Inflammatory macrophage treated with lipopolysaccharide for 4 hours (primary cell): ENCODE measurements at places on chromosomes 5 and 9.
A peak's percentile ranks its signal among the peaks of the same experiment; 100 is the strongest.

GRCh38 chr9:106993603-106994002 lies 130.6 kb downstream of the ZNF462 start:
- no peak for DNase-seq

DNA sequence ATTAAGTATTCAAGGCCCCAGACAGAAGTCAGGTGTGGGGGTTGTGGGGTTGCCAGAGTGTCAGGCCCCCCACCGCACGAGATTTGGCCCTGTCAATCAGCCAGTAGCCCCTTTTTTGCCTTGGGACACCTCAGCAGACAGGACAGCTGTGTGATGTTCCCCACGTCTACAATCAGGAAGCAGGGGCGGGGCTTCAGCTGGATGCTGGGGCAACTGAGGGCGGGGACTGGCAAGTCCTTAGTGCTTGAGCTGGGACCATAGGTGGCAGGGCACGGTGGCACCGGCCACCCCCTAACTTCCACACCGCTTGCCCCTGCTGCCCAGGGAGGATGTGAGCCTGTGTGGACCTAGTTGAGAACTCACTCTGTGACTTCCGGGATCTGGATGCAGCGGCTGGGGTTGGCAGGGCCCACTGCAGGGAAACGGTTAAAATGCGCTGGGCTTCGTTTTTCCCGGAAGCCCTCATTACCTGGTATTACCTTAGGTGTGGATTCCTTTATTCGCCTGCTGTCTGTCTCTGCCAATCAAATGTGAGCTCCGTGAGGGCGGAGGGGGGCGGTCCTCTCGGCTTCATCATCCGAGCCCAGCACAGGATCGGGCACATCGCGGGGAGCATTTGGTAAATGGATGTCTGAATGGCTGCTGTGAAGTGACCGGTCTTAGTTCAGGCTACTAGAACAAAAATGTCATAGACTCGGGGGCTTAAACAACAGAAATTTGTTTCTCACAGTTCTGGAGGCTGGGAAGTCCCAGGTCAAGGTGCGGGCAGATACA lies 7.5 kb upstream of the GTF3C5 start:
- peak; percentile 55 for DNase-seq

GRCh38 chr9:91815896-91816295 lies 134.1 kb downstream of the ROR2 start:
- DNase-seq, result no peak

GRCh38 chr9:86994231-86994630 lies 46.9 kb upstream of the GAS1 start:
- DNase-seq, result no peak

DNA sequence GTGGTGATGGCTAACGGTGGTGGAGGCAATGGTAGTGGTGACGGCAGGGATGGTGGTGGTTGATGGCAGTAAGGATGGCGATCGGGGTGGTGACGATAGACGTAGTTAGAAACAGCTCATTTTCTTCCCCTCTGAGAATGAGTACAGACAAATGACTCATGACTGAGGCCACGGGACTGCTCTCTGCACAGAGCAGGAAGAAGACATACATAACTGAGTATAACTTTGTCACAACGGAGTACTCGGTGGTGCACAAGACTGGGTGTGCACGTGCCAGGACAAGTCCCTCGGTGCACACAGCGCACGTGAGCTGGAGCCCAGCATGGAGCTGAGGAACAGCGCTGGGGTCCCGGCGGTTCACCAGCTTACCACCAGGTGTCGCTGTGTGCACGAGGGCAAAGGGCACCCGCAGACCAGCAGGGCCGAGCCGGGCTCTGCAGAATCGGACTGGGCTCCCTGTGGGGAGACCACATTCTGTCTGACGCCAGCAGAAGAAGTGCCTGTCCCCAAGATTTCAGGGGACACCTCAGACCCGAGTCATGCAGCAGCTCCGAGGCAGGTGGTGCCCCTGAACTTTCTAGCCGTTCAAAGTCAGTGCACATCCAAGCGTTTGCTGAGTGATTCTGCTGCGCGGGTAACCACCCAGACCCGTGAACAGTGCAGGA lies 188.6 kb downstream of the FSTL4 start:
- DNase-seq, result peak; percentile 42

- DNase-seq, result no peak
Observed at GRCh38 chr9:83646500-83647239, 23.7 kb downstream of the IDNK start.

GRCh38 chr5:148897842-148898241 lies 71.4 kb downstream of the ADRB2 start:
- DNase-seq, result no peak

GRCh38 chr5:151953833-151954232 lies 29.2 kb upstream of the GLRA1 start:
- DNase-seq, result no peak

DNA sequence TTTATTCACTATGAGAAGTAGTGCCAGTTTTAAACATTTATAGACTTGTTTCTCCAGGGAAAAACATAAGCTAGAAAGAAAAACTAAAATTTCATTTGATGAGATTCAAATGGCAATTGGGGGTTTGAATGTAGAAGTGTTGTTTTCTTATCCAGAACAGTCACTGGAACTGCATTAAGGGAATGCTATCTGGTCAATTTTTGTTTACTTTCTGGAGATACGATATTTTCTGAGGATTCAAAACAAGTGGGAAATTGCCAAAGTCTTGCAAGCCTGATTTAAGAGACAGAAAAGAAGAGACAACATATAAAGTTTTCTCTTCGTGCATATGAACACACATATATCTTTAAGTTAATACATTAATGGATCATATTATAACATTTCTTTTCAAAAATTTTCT lies 118.4 kb downstream of the NXNL2 start:
- DNase-seq, result no peak

GRCh38 chr9:93677048-93677571 lies 100.7 kb downstream of the PHF2 start:
- no peak for DNase-seq

DNA sequence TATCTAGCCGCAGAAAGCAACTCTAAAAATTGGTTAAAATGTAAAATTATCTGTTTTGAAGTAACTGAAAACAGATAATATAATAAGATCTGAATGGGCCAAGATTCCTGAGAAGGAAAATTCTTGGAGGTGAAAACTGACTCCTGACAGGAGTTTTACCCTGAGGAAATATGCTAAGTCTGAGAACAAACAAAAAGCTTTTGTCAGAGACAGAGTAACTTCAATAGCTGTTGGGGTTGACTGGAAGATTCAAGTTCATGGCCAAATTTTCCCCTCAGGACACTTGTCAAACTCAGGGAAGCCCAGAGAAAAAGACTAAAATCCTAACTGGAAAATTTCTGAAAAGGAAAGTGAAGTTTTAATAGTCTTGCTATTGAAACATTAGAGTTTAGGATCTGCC lies 5.7 kb downstream of the PCDHB4 start:
- DNase-seq, result no peak

DNA sequence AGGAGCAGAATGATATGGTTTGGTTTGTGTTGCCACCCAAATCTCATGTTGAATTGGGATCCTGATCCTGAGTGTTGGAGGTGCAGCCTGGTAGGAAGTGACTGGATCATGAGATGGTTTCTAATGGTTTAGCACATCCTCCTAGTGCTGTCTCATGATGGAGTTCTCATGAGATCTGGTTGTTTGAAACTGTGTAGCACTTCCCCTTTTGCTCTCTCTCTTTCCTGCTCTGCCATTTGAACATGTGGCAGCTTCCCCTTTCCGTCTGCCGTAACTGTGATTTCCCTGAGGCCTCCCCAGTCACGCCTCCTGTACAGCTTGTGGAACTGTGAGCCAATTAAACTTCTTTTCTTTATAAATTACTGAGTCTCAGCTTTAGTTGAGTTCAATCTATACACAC lies 756.8 kb upstream of the CDH6 start:
- peak; percentile 58 for DNase-seq

- no peak for DNase-seq
Observed at GRCh38 chr9:97039514-97039860, 545 bp upstream of the CTSV start.

DNA sequence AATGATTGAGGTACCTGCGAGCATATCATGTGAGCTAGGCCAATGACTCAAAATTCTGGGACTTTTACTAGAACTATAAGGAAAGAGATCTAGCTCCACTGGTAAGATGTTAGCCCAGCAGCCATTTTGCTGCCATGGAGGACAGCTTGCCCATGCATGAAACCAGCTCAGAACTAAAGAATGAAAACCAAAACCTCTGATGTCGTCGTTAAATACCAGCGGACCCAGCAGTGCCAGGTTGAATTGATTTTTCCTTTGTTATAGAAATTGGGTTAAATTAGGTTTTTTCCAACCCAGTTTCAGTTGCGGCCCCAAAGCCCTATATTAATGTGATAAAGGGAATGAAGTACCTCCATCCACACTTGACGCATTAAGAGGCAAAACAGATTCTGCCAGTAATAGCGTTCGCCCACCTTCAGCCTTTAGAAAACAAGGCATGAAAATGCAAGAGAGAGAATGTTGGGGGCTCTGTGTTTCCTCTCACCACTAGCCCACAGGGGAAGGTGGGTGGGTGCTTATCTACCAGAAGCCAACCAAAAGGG lies 5.5 kb upstream of the ITK start:
- no peak for DNase-seq

GRCh38 chr5:122849771-122850170 lies 4.4 kb downstream of the SNX24 start:
- DNase-seq, result peak; percentile 66

- no peak for DNase-seq
Observed at GRCh38 chr9:86281593-86282076, 703 bp downstream of the ISCA1 start.

DNA sequence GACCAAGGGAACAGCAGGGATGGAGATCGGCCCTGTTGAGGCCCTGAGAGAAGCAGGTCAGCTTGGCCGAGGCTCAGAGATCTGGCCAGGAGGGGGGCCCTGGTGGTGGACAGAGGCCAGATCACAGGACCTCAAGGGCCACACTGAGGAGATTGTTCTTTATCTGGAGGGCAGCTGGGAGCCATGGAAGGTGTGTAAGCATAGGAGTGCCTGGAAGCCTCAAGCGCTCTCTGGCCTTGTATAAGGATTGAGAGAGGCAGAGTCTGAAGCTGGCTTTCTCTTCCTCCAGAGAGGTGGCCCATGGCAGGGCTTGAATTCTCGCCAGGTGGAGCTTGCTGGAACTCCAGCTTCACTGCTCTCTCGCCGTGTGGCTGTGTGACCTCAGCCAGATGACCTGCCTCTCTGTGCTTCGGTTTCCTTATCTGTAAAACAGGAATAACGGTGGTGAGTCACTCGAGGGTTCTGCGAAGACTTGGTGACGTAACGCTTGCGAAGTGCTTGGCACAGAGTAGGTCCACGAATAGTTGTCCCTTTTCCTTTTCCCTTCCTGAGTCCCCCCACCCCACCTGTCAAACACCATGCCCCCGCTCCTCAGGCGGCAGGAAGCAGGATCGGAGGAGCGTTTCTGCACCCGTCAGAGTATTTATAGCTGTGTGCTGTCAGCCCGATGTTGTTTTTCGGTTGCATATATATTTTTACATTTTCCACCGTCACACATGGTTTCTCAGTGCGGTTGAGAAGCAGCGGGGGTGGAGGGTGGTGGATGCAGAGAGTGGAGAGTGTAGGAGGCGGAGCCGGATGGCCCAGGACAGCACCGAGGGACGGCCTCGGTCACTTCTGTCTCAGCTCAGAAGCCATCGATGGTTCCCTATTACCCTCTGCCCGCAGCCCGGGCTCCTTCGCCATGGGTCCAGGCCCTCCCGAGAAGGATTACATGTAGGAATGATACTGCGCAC lies 17.0 kb upstream of the CRB2 start:
- DNase-seq, result peak; percentile 94

- no peak for DNase-seq
Observed at GRCh38 chr9:16213781-16214515, 656.5 kb downstream of the BNC2 start.

DNA sequence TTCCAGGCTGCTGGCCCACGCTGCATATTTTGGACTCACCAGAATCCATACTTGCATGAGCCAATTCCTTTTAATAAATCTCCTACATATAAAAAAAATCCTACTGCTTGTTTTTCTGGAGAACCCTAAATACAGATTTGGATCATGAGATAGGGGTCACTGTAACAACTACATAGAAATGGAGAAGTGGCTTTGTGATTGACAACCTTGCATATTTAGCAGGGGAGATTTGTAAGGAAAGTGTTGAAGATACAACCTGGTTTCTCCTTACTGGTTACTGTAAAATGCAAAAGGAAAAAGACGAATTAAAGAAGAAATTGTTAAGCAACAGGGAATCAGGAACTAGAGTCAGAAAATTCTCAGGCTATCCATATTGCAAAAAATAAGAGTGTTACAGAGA lies 74.8 kb downstream of the HABP4 start:
- no peak for DNase-seq

- no peak for DNase-seq
Observed at GRCh38 chr9:24041160-24041690, 215.2 kb upstream of the ELAVL2 start.

DNA sequence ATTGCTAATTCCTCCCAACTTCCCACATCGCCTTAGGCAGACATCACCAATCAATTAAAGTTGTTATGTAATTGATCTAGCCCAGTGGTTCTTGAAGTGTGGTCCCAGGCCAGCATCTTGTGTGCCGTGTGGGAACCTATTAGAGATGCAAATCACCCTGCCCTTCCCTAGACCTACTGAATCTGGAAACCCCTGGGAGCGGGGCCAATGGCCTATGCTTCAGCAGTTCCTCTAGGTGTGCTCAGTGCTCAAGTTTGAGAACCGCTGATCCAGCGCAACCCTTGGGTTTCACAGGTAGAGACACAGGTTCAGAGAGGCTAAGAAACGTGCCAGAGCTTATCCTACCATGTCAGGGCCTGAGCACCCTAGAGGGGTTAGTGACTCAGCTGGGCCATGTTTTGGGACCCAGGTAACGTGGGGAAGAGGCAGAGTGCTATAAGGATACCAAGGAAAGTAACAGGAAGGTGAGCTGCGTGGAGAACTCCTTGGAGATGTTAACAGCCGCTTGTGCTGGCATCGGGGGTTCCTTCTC lies 4.4 kb downstream of the SLC34A1 start:
- no peak for DNase-seq

DNA sequence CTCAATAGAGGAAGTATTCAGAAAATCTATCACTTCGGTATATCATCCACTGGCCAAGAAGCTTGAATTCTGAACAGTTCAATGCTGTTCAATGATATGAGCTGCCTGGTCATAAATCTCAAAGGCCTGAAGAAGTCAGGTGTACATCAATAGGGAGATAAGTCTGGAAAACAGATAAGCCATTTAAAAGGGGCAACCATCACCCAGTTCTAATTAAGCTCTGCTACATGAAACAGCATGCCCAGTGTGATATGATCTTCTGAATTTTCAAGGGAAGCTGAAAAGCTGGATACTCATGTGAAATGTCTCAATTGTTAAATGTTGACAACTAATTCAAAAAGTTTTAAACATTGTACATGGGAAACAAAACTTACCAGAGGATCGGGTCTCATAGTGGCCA lies 2020.7 kb upstream of the WWC1 start:
- DNase-seq, result no peak

DNA sequence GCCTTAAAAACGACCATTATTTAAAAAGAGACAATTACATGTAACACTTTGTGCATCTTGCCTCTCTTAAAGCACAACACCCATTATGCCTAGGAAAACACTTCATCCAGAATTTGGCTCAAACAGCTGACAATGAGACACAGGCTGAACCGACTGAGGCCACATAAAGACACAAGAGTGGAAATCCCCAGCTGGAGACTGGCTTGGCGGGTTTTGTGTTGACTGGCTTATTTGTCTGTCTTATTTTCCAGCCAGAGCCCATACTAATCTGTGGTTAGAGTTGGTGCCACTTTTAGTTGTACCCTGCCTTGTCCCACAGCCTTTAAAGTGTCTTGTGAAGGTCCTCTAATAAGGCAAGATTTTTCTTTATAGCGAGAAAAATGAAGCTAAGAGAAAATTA lies 21.2 kb downstream of the TRIM14 start:
- DNase-seq, result no peak

- no peak for DNase-seq
Observed at GRCh38 chr5:108561416-108562204, 179.7 kb upstream of the FBXL17 start.

- DNase-seq, result no peak
Observed at GRCh38 chr5:7759951-7760580, 90.9 kb downstream of the CFAP90 start.
